ENCODE measurements at places on chromosomes 5 and 9.

GRCh38 chr5:151214614-151215545, 9.0 kb downstream of the CCDC69 start:
- DNase-seq, result no peak

GRCh38 chr5:54772684-54773083, 212.7 kb downstream of the ESM1 start:
- DNase-seq, result no peak

DNA sequence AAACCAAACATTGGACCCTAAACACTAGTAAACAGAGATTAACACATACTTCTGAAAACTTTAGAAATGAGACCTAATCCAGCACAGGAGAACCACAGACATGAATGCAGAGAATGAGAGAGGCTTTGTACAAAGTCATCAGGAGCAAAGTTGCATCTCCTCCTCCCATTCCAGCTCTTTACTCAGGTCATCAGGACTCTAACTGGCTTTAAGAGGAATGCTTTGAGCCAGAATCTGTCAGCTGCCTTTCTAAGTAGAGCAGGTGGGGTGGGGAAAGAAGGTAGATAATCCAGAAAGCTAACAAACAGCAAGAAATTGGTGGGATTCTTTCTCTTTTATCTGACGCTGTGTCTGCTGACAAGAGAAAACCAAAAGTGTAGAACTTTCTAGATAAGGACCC, 582.7 kb upstream of the DMAC1 start:
- no peak for DNase-seq

- no peak for DNase-seq
Observed at GRCh38 chr5:95862671-95863382, 40.3 kb upstream of the GLRX start.

- DNase-seq, result no peak
Observed at GRCh38 chr9:36169166-36169565, at the start of gene CCIN. CCIN (plus strand) TSS chr9:36169388; CDS start chr9:36169503, 115 bp downstream.

DNA sequence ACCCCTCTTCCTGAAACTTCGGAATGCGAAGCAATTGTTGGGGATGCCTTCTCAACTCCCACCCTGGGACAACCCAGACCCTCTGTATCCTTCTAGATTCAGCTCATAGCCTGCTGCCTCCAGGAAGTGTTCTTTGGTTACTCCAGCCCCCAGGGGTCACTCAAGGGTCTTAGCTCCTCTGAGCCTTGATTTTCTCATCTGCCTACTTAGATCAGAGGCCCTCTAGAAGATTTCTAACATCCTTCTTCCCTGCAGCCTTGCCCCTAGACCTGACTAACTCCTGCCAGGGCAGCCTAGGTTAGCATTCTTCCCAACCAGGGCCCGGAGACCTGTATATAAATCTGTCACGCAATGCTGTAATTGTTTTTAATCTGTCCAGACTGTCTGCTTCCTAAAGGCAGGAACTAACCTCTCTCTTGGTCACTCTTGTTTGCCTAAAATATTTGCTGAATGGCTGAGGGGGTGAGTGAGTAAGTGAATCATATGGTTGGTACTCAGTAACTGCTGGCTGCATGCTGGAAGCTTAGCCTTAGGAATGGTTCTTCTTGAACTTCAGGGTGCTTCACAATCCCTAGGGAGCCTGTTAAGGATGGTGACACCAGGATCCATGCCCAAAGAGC, 8.2 kb downstream of the GALNT10 start:
- no peak for DNase-seq

DNA sequence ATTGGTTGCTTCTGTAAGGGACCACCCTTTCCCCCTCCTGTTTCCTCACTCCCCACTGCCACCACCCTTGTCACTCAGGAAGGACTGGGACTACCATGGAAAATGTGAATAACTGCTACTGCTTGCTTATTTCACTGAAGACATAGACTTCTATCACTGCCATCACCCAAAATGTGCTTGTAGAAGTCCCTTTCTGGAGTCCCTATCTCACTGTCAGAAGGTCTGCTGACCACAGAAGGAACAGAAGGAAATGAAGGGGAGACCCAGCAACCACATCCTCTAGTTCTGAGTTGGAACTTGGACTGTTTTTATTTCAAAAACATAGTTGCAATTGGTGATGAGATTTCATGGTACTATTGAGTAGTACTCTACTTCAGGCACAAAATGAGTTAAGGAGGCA, 122.5 kb downstream of the NPR3 start:
- no peak for DNase-seq

GRCh38 chr5:179273073-179273435, 72.2 kb downstream of the ADAMTS2 start:
- peak; percentile 39 for DNase-seq

DNA sequence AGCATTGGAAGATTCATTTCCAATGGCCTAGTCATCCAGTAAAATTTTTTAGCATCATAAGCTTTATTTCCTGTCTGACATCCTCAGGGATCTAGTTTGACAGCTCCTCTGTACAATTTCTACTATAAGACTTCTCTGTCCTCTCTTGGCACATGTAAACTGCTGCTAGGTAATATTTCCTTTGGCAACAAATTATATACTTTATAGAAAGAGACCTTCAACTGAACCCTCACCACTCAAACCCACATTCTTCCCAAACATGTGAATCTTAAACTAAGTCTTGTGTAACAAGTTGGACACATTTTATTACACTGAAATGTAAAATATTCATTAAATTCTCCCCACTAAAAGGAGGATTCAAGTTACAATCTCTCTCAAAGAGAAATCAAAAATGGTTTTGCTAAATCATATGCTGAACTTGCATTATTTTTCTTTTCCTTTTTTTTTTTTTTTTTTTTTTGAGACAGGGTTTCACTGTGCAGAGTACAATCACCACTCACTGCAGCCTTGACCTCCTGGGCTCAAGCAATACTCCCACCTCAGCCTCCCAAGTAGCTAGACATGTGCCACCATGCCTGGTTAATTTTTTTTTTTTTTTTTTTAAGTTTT, 36.9 kb downstream of the SCAI start:
- no peak for DNase-seq

GRCh38 chr5:126811515-126812198, 34.7 kb downstream of the LMNB1 start:
- DNase-seq, result no peak

GRCh38 chr9:88710449-88710848, 175.5 kb downstream of the NXNL2 start:
- no peak for DNase-seq

DNA sequence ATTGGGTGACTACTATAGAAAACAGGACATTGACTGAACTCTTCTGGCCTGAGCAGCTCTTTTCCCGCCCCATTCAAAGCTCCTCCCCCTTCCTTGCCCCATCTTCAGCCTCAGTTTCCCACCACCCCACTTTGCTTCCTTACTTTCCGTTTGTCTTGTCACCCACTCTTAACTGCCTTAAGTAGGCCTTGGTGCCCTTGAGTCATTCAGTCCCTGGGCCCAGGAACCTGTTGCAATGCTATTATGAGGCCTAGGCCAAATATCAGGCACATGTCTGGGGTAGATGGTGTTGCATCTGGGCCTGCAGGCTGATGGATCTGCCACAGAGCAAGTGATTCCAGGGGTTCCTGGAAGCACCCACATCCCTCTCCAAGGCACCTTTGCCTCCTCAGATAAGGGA, 17.7 kb upstream of the GALNT10 start:
- no peak for DNase-seq

- no peak for DNase-seq
Observed at GRCh38 chr5:6804766-6805501, 91.7 kb downstream of the TENT4A start.

DNA sequence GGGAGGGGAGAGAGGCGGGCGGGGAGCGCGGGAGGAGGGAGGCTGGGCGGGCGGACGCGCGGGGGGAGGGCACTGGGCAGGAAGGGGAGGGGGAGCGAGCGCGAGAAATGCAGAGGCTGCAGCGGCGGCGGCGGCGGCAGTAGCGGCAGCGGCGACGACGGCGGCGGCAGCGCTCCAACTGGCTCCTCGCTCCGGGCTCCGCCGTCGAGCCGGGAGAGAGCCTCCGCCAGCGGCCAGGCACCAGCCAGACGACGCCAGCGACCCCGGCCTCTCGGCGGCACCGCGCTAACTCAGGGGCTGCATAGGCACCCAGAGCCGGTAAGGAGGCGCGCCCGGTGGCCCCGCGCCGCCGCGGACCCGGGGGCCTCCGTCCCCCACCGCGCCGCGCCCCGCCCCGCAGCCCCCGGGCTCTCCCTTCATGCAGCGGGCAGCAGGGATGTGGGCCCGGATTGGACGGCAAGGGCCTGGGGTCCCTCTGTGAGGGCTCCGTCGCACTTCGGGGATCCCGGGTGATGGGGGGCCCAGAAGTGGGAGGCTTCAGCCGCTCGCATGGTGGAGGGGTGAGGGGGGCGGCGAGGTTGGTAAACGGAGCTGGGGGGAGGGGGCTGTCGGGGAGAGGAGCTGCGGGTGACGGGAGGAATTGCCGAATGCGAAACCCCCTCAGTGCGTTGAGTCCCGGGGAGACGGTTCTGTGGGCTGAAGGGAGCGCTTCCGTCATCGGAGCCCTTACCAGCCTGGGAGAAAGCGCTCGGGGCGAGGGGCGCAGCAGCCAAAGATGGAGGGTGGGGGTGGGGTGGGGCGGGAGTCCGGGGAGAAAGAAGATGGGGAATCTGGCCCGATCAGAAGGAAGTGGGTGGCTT, at the start of gene BASP1:
TSS of gene BASP1 (plus strand) at position 139 of the 860 bp plus-strand sequence. CDS start 57,586 bp downstream, outside the sequence.
- DNase-seq, result peak; percentile 94

DNA sequence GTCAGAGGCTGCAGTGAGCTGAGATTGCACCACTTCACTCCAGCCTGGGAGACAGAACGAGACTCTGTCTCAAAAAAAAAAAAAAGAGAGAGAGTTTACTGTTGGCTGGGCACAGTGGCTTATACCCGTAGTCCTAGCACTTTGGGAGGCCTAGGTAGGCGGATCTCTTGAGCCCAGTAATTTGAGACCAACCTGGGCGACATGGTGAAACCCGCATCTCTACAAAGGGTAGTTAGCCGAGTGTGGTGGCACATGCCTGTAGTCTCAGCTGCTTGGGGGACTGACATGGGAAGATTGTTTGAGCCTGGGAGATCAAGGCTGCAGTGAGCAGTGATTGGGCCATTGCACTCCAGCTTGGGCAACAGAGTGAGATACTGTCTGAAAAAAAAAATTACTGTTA, 12.6 kb downstream of the HABP4 start:
- DNase-seq, result no peak

- DNase-seq, result no peak
Observed at GRCh38 chr9:124559871-124560270, 52.7 kb upstream of the NR5A1 start.

- no peak for DNase-seq
Observed at GRCh38 chr9:135931349-135931820, 24.0 kb upstream of the CAMSAP1 start.

DNA sequence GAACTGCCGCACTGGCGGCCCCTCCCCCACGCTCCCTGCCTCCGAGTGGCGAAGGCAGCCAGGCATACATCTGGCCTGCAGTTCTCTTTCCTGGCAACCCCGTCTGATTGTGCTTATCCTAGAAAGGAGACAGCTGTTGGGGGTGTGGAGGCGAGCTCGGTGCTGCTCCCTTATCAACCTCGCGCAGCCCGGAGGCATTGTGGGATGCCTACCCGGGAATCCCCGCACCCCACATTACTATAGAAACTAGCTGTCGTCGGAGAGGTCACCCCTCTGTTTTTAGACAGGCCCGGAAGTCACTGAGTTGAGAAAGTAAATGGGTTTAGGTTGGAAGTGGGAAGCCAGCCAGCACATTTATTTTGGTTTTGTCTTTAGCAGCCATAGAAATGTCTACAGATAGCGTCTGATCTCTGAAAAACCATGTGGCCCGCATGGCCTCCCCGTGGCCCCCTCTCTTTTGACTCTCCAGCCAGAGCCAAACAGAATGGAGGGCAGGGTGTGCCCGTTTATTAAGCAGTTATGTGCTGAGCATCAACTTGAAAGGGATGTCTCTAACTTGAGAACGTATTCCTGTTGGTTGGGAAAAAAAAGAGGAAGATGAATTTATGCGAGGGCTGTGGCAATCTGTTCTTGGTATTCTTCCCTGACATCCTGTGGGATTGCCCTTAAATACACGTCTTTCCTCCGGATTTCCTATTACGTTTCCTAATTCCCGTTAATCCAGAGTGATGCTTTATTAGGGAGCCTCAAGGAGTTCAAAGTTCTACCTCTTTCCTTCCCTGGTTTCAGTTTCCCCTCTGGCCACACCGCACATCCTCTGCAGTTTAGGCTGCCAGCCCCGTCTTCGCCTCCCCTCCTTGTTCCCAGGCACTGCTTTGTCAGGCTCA, 3.9 kb downstream of the STC2 start:
- peak; percentile 89 for DNase-seq

DNA sequence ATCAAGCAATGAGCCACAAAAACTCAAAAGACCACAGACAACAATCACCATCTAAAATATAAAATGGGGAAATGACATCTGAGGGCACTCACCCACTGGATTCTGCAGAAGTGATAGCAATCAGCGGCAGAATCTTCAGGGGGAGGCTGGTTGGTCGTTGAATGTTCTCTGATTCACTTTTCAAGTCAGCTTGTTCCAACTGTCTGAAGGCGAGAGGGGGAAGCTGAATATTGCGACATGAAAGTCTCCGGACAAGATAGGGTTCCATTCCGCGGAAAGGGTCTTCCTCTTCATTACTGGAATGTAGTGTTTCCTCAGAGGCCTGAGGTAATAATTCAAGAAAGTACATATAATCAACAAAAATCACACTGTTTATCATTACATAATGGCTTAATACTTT, 94.9 kb upstream of the PDE4D start:
- no peak for DNase-seq

DNA sequence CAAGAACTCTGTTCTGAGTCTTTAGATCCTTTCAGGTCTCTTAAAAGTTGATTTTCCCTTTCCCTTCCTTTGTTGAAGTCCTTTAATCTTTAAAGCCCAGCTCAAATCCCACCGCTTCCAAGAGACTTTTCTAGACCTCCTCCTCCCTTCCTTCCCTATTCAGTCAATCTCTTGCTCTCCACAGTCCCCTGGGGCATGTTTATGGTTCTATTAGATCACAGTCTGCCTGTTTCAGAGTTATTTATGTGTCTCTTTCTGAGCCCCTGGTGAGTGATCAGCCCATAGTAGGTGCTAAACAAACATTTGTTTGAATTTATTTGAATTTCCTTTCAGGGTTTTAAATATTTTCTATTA, 7.2 kb upstream of the ARSI start:
- DNase-seq, result no peak

GRCh38 chr9:111836311-111836710, 41.6 kb upstream of the SHOC1 start:
- DNase-seq, result no peak

DNA sequence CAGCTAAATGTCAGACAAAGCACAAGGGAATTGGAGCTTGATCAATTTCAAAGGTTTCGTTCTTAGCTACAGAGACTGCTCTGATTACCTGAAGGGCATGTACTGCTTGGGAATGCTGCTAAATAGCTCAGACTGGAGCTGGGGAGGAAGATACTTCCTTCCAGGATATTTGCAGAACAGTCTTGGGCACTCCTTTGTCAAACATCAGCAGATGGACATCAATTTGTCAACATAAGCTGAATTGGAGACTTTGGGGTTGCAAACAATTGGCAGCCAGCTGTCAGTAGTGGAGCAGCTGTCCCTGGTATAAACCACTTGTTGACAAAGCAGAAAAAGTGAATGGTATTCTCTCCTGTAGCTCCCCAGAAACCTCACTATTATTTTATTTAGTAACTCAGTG, 182.0 kb downstream of the CCDC192 start:
- DNase-seq, result no peak

GRCh38 chr5:172530878-172531703, 76.8 kb upstream of the SH3PXD2B start:
- no peak for DNase-seq

Data from right forelimb (tissue), 1 donor.